ENCODE measurements at places on chromosomes 2 and 18.

- DNase-seq = no peak
Measured at GRCh38 chr2:171491292-171491691, 31.0 kb upstream of the CYBRD1 start.

DNA sequence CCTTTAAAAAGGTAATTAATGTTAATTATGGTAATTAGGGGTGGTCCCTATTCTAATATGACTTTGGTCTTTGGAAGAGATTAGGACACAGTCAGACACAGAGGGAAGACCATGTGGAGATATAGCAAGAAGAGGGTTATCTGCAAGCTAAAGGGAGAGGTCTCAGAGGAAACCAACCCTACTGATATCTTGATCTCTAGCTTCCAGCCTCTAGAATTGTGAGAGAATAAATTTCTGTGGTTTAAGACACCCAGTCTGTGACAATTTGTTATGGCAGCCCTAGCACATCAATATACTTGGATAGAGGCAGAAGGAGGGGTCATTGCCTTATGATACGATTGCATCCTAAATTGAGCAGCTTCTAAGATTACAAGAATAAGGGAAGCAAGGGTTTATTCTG lies 21.3 kb upstream of the NT5C1B start:
- DNase-seq = no peak

DNA sequence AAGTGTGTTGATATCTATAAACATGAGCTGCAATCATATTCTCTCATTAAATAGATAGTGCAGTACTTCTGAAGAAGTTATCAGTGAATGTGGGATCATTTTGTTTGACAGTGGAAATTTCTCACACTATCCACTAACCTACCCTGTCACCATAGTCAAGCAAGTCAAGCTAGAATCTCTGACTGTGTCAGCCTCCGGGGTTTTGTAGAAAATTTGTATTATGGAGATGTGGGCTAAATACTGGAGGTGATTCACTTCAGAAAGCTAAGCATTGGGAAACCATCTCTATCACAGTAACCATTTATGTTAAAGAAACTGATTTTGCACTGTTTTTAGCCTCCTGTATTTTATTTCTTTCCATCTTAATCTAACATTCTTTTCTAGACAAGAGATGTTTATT lies 126.6 kb upstream of the CREB1 start:
- DNase-seq = no peak

GRCh38 chr2:7845332-7845731 lies 836.5 kb upstream of the ID2 start:
- DNase-seq = no peak

GRCh38 chr2:180723712-180724111 lies 256.7 kb upstream of the UBE2E3 start:
- no peak for DNase-seq

All from erythroblast (primary cell).